Urothelium cell line (cell line): ENCODE measurements at places on chromosomes 3 and 15.

GRCh38 chr3:25038922-25039321 lies 389.1 kb upstream of the RARB start:
- no peak for DNase-seq

DNA sequence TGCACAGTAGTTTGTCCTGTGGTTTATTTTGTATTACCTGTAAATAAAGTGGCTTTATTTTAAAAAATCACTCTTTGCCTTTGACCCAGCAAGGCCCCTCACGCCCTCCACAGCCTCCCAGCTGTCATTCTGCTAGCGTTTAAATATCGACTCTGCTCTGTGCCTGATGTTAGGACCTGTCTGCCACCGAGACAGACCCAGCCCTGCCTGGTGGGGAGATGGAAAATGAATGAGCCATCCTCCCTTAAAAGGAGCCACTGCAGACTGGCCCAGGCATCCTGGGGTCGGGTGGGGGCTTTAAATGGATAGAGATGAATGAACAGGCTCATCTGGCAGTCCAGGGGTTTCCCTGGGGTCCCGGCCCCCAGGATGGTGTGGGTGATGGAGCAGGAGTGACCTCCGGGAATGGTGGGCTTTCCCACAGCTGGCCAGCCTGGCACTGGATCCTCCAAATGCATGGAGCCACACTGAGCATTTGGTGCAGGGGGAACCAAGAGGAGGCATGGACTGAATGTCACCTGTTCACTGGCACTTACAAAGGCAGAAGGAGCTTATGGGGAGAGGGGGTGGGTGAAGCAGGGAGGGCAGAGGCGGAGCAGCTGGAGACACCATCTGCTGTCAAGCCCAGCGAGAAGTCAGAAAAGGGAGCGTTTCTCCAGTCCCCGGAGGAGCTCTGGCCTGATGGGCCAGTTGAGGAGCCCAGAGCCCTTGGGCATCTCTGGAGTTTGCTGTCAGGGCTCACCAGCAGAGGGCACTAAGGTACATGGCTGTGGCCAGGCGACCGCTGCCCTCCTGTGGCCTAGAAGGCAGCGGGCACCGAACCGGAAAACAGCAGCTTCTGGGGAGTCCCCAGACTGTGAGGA lies 11.9 kb downstream of the GRM2 start:
- peak; percentile 82 for DNase-seq

DNA sequence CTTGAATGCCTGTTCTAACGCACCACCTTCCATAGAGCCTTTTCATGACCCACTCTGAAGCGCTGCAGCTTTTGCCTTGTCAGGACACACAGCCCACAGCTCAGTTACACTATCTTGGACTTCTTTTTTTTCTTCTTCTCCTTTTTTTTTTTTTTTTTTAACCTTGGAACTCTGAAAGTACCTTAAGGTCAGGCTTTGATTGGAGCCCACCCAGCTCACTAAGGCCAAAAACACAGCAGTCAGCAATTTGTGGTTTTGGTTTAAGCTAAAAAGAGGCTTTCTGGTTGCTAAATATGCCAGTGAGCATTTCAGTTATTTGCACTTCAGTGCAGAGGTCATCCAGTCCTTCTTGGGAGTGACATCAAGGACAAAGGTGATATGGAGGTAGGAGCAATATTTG lies 1.7 kb downstream of the SLC25A20 start:
- DNase-seq = no peak

DNA sequence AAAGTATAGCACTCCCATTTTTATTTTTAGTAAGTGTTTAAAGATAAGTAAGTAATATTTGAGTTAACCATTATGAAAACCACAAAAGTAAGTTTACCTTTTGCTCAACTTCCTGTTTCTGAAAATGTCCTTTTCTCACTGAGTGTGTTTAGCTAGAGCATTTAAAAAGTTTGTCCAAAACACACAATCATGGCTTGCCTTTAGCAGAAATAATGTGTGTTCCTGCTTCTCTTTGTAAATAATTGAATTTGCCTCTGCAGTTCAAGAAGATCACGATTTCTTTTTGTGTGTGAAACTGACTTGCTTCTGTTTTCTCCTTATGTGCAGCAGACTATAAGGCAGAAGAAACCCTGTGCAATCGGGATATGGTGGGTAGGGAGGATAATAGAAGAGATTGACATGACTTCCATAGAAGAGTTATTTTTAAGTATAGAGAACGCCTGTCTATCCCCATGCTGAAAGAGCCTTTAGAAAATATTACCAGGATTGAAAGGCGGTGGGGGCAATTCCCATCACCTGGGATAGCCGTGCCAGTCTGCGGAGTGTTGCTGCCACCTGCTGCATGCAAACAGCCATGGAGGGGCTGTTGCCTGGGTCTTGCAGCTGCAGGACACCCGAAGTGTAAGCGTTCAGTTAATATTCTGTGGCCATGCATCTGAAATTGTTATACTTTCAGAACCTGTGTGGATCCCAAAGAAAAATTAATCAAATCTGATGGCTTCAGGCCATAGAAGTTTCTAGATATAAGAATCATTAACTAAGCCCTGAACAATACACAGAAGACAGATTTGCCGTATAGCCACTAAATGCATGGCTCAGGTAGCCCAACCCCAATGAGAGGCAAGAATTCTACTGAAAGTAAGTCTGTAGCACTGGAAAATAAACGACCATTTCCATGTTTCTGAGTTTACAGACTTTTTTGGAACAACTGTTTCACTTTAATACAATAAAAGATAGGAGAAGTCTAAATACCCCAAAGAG lies 2.4 kb upstream of the CD96 start:
- peak; percentile 84 for DNase-seq

- no peak for DNase-seq
These were observed 105.9 kb upstream of the TSC22D2 start for GRCh38 chr3:150302246-150302645.

GRCh38 chr15:70437882-70438451 lies 325.4 kb downstream of the UACA start:
- no peak for DNase-seq

GRCh38 chr3:10196389-10197052 lies 31.8 kb downstream of the IRAK2 start:
- no peak for DNase-seq

DNA sequence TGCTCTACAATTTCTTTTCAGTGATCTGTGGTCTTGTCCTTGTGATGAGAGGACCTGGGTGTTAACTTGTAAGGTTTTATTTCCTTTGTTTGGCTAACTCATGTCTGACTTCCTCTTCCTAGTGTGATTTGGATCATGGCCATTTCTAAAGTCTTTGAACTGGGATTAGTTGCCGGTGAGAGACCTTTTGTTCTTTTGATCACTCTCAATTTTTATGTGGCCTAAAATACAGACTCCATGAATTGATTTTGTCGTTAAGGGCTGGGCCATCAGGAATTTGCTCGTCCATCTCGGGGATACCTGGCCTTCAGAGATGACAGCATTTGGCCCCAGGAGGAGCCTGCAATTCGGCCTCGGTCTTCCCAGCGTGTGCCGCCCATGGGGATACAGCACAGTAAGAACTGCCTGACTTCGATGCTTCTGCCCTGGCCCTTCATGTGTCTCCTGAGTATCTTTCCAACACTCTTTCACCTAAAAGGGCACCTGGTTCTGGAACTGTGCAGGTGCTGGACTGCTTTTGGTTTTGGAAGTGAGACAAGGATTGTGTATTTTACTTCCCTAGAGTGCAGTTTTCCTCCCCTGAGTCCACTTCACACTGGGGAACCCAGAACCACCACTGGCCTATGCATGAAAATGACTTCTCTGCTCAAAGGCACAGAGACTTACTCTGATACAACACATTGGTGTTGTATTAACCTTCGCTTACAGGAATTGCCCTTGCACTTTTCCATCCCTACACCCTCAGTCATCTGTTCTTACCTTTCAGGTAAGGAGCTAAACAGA lies 13.1 kb upstream of the LRRC2 start:
- DNase-seq = no peak
